Fibroblast of the aortic adventitia (primary cell): ENCODE measurements at places on chromosomes 5 and 9. TPM values are rescaled to one million over a fixed set of nuclear protein-coding genes. Genes with fewer than 3 reads are reported as not detected.

HDAC3 gene
- 48.4 and 51.4 TPM in 2 replicates for total RNA-seq

- DNase-seq = no peak
These were observed 18.3 kb downstream of the CDK5RAP2 start for GRCh38 chr9:120561709-120562108.

CTXN3 gene
- not detected in 2 replicates for total RNA-seq

GRCh38 chr5:7321724-7322123 lies 74.2 kb upstream of the ADCY2 start:
- peak; percentile 97 for DNase-seq

- no peak for DNase-seq
These were observed 691 bp downstream of the THBS4 start for GRCh38 chr5:80035839-80036238.

IL9 gene
- total RNA-seq = not detected in 2 replicates

GRCh38 chr9:36928670-36929349 lies 105.3 kb downstream of the PAX5 start:
- peak; percentile 76 for DNase-seq
